Activated CD4-positive, alpha-beta T cell treated with anti-CD3 and anti-CD28 coated beads, Interleukin-2, amount 50 U/mL, for 16 hours (primary cell): ENCODE measurements at places on chromosomes 3 and 15.

DNA sequence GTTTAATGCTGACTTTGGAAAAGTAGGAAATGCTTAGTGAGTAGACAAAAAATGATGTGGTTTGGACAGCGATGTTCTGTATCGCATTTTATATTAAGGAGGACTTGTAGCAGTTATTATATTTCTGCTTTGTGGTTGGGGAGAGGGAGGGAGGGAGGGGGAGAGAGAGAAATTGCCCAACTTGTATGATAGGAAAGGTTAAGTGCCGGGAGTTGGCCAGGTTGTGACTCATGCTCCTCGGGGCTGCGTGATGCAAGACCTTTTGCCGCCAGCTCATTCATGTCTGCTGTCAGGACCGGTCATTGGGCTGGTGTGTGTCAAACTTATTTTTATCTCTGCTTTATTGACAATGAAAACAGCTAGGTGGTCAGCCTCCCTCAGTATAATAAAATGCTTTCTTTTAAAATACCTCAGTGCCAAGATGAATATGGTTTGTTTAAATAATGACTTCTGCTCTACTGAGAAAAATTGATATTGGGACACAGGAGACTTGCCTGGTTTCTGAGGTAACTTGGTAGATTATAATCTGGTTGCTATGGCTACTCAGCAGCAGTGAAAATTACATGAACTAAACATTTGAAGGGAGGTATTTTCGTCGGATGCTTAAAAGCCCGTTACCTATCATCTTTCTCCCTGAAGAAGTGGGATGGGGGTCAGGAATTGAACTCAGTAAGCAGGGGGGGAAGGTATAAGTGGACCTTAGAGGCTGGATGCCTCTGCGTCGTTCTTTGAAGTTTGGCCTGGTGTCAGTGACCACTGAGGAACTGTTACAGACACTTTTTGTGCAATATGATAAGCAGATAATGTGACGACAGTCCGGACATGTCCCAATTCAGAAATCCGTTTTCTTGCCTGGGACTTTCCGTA is 90.7 kb downstream of the FNDC3B start:
- peak; percentile 84 for DNase-seq

- no peak for DNase-seq
Observed at GRCh38 chr3:166425900-166426611, 588.8 kb upstream of the BCHE start.

- no peak for DNase-seq
Observed at GRCh38 chr3:122674339-122674738, 6.3 kb upstream of the PARP14 start.

DNA sequence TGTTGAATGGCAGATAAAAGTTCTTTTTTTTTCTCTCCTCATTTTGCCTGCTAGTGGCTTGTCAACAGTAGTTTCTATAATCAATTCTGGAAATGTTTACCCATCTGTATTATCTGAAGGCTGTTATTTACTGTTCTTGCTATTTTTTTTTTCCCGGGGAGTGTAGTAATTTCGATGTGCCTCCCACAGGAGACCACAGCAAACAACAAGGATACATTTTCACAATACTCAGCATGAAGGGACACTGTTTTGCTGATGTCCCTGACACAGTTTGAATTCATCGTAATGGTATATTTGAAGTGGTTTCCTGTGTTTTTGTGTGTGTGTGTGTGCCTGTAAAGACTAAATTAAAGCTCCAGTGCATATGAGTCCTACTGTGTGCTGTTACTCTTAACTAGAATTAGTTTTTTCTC is 92.1 kb upstream of the ICE2 start:
- DNase-seq = no peak

DNA sequence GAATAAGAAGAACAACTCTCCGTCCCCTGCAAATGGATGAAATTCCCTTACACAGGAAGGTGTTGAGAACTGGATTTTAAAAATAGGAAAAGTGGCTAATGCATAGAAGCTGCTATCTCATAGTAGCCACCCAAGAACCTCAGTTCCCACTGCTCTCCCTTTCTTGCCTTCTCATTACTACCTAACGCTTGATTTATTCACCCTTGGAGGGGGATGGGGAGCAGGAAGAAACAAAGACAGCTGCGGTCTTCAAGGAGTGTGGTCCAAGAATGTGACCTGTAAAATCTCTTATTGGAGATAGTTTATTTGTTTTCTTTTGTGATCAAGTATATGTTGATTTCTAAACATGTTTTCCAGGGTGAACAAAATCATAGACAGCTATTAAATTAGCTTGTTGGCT is 274.1 kb upstream of the CTNNB1 start:
- DNase-seq = no peak

GRCh38 chr15:69160141-69160993 is at the start of gene GLCE:
Gene GLCE (plus strand): TSS chr15:69160635. CDS start chr15:69255807, 95,172 bp downstream.
- DNase-seq = peak; percentile 95

GRCh38 chr3:69784954-69785514 is 45.8 kb downstream of the MITF start:
- no peak for DNase-seq

GRCh38 chr15:80060356-80061006 is 1.0 kb downstream of the ZFAND6 start:
- peak; percentile 23 for DNase-seq

- DNase-seq = no peak
Observed at GRCh38 chr3:75171630-75172230, 492.4 kb upstream of the FRG2C start.

DNA sequence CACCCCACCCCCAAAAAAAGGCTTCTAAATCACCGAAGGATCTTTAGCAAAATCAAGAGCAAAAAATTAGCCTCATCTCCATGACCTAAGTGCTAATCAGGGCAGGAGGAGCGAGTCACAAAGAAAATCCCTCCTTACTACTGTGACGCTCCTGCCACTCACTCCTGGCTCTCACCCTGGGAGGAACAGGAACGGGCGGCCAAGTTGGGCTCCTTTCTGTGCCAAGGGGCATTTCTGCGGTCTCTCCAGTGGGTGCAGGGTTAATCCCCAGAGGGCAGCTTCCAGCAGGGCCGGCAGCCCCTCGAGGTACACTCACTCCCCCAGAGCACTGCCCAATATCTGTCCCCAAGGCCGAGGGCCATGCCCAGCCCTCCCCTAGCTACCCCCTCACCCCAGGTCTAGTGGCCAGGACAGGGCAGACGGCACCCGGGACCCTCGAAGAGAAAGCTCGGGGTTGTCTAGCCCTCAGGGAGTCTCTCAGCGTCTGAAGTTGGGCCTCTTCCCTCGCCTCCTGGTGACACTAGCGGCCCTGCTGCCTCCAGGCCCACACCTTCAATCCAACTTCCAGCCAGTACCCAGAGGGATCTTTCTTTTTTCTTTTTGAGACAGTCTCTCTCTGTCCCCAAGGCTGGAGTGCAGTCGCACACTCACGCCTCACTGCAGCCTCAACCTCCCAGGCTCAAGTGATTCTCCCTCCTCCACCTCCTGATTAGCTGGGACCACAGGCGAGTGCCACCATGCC is 706 bp downstream of the CAV3 start:
- no peak for DNase-seq

- DNase-seq = no peak
Observed at GRCh38 chr3:24830230-24831152, 335.8 kb upstream of the THRB start.

DNA sequence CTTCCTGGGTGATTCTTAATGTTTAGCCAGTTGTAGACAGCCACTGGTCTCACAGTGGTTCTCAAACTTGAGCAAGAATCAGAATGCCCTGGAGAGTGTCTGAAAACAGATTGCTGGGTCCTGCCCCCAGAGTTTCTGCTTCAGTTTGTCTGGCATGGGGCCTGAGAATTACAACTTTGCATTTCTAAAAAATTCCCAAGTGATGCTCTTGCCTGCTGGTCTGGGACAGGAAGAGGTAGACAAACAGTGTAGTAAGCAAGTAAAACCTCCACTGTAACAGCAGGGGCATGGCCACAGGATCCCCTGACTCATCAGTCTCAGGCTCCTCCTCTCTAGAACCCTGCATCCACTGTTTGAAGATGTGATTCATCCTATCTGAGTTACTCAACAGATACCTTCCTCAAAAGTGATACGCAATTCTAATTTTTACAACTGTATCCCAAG is 36.5 kb downstream of the DZIP1L start:
- peak; percentile 30 for DNase-seq

DNA sequence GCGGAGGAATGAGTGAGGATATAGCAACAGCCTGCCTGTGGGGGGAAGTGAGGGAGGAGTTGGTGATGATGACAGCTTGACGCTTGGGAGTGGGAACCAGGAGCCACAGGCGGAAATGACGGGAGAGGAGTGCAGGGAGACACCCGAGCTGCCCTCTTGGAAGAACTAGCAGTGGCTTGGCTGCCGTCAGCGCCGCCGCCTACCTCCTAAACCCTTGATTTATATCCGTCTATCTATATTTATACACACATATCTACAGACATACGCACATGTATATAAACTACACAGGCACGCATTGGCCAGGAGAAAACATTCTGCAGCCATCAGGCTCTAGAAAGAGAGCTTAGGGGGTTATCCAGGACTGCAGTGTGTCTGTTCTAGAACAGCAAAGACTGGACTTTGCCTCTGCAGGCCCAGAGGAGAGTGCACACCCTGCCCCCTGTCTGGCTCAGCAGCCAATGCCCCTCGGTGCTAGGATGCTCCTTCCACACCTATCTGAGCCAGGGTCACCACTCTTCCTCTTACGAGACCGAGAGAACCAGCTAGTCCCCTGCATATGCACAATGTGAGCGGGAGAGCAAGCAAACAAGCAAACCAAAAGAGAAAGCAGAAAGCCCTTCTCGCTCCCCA is 45.3 kb upstream of the MAGEF1 start:
- DNase-seq = no peak

- DNase-seq = no peak
Observed at GRCh38 chr15:39432912-39433348, 147.9 kb upstream of the THBS1 start.

DNA sequence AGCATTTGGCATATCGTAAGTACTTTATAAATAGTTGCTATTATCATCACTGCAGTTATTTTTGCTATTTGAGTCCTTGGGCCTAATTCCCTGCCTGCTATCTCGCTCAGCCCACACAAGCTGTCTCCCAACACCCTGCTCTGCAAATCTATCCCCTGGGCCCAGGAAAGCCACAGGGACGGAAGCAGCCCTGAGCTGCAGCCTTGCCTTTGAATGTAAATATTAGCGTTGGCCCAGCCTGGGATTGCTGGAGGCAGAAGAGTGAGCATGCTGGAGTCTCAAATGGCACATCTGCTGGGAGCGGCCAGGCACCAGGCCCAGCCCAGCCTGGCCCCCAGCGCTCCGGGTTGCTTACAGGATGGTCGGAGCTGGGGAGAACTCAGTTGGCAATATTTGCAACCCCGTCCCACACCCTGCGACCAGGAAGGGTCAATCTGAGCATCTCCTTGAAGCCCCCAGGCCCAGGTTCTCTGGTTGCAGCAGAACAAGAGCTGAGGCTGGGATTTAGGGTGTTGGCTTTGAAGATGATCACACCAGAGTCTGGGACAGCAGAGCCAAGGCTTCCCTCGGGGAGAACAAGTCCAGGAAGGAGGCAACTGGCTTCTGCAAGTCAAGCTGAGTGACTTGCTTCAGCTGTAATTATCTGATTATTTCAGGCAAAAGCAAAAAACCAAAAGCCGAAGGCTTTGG is 529.6 kb downstream of the SHQ1 start:
- no peak for DNase-seq

- DNase-seq = no peak
Observed at GRCh38 chr15:46933332-46933731, 784.0 kb upstream of the SEMA6D start.

GRCh38 chr3:46490338-46491084 is 7.3 kb upstream of the RTP3 start:
- DNase-seq = no peak

DNA sequence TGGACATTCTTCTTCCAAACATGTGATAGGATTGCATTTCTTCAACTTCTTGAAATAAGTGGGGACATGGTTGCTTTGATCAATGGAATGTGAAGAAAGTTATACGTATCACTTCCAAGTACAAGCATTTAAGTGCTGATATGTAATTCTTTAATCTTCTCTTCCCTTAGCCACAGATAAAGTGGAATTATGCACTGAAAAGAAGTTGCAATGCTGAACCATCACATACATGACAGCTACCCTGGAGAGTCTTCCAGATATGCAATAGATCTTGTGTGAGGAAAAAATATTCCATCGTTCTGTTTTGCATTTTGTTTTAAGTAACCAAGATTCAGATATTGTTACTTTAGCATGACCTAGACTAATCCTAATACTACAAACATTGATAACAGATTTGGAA is 674.3 kb downstream of the NSUN3 start:
- DNase-seq = no peak

DNA sequence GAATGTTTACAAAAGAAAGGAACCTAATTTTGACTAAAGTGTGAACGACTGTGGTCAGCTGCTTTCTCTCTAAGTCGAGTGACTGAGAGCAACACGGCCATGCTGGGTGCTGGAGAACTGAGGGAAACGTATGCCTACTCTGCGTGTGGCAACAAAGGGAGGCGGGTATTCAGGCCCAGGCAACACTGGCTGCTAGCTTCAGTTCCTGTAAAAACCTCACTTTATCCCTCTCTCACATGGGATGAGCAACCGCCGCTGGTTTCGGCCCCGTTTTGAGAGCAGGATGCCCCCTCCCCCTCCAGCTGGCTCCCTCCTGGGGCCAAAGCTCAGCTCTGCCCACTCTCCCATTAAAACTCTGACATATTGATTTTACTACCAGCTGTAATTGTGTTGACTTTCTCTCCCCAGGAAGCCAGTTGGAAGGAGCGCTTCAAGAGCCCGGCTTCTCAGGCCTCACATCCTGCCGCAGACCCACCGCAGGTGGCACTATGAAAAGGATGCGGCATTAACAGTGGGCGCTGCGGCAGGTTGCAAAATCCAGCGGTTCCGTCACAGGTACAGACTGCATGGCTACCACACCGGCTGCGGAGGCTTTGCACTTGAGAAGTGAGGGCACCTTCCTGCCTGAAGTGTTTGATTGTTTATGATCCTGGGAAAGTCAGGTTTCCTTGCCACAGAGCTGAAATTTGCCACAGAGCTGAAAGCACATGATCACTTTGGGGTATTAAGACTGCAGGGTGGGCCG is 12.7 kb downstream of the PLXND1 start:
- peak; percentile 79 for DNase-seq

DNA sequence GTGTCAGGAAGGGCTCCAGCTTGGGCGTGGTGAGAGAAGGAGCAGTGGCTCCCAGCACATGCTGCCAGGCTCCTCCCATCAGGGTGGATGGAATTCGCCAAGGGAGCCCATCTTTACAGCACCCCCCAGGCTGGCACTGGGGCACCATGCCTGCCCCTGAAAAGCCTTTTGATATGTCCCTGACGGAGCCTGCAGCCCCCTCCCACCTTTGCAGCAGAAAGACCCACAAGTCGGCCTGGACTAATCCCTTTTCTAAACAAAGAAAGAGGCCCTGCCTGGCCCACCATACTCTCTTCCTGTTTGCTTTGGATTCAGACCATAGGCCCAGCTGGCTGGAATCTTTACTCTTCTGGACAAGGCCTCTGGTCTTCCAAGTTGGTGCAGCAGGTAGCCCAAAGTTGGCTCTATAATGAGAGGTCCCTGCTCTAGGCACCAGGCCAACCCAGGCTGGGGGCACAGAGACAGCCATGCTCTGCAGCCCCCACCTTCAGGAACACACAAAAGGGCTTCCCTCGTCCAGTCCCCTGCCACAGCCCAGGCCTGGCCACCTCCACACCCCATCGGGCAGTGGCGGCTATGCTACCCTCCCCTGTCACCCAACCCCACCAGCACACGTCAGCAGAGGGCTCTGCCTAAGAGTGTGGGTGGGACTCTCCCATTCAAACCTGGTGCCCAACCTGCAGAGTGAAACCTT is 5.4 kb downstream of the ANPEP start:
- DNase-seq = no peak
